NCI-H69 (cell line): ENCODE measurements at places on chromosomes 7 and 10.

DNA sequence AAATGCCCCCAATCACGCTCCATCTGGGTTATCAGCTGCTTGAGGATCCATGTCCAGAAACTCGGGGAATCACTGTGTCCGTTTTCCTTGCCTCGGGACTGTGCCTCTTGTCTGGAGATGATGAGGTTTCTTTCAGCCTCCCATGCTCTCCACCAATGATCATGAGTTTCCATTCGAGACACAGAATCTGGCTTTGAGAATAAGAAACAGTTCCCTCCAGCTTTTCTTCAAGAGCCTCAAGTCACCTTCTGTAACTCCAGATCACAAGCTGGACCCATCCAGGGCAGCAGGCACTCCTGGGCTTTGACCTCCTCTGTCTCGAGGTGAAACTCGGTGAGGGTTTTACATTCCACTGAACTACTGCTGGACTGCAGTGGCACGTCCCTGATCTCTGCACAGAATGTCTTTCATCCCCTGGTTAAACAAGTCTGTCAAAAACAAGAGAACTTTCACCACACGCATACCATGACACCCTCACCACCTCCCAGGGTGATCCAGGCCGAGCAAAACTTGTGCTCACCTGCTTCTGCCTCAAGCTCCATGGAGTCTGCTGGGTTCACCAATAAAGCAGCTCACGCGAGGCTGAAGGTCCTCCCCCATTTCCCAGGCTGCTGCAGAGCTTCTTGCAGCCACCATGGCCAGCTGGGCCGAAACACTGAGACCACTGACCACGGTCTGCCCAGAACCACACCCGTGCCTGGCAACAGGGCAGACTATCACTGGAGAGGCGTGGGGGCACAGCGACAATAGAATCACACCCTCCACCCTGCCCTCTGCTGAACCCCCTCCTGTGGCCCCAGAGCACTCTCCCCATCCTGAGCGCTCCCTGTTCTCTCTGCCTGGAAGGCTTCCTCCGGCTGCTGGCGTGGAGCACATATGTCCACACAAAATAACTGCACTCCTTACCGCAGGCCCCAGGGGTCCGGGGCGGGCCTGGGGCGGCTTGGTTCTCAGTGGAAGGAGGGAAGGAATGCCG, 25.1 kb downstream of the MAT1A start:
- no peak for DNase-seq

GRCh38 chr10:61592581-61592980, 70.1 kb upstream of the CABCOCO1 start:
- peak; percentile 54 for DNase-seq

DNA sequence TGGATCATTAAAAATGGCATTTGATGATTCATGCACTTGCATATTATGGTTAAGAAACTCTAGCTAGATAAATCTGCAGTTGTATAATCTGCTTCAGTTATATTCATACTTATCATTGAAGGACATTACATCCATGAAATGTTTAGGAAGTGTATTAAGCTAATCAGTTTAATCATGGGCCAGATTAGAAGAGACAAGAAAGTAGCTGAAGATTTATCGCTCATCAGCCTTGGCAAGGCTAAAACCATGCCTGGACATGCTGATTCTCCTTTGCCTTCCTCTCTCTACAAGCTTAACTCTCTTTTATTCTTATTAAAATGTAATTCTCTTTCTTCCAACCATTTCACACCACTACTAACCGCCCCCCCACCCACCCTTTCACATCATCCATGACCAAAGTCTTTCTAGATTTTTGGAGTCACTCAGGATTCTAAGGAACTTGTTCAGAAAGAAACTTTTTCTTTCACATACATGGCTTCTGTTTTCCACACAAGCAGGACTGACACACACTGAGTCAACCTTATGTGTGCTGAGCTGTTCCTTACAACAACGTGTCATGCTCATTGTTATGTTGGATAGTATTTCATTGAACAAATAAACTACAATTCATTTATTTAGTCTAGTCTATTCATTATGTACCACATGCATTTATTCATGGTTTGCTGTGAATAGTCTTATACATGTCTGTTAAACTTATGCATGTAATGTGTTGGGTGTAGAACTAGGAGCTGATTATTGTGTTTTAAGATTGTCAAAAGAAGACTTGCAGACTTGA, 227.3 kb upstream of the SP8 start:
- DNase-seq, result no peak

- no peak for DNase-seq
These were observed 448.1 kb downstream of the GRM8 start for GRCh38 chr7:126804604-126805003.

DNA sequence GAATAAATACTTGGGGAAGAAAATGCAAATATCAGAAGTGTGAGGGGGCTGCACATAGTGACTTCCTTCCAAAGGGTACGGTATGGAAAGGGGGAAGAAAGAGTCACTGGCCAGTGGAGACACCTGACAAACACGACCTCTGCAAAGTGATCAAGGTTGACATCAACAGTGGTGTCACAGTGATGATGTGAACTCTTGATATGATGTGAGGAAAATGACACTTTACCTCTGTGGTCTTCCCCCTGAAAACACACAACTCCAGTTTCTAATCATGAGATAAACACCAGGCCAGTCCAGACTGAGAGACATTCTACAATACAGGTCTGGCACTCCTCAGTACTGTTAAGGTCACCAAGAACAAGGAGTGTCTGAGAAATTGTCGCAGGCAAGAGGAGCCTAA, 169.7 kb downstream of the BUB3 start:
- DNase-seq, result no peak
